ENCODE measurements at places on chromosomes 16 and 17. TPM values are rescaled to one million over a fixed set of nuclear protein-coding genes. Genes with fewer than 3 reads are reported as not detected.

- no peak for DNase-seq
Observed at GRCh38 chr16:72473631-72474030, 301.7 kb upstream of the PMFBP1 start.

- DNase-seq, result no peak
Observed at GRCh38 chr17:47414612-47415011, 90.9 kb downstream of the EFCAB13 start.

DNA sequence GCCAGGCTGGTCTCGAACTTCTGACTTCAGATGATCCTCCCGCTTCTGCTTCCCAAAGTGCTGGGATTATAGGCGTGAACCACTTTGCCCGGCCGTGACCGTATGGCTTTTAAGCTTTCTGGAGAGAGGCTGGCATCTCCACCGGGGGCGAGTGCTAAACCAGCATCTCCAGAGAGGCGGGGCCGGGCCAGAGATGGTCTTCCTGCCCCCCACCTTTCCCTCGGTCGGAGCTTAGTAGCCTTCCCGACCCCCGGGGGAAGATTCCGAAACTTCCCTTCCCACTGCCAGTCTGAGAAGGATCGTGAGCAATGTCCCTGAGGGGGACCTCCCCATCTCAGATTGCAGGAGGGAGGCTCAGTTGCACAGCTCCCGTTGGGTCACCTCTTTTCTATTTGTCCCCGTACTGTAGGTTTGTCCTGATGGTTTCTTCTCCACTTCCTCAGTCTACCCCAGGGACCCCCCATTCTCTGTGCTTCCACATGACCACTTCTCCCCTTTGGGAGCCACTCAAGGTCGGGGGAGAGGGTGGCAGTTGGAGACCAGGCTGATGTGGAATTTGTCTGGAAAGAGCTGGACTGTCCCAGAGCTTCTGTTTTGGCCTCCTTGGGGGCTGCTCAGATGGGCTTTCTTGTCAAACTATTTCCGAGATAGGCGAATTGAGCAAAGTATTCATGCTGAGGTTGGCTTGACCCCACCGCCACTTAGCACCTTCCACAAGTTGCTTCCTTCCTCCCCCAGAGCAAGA, 18.2 kb downstream of the IGF2BP1 start:
- DNase-seq, result no peak

- peak; percentile 73 for DNase-seq
Observed at GRCh38 chr16:62363501-62363900, 327.3 kb upstream of the CDH8 start.

DNA sequence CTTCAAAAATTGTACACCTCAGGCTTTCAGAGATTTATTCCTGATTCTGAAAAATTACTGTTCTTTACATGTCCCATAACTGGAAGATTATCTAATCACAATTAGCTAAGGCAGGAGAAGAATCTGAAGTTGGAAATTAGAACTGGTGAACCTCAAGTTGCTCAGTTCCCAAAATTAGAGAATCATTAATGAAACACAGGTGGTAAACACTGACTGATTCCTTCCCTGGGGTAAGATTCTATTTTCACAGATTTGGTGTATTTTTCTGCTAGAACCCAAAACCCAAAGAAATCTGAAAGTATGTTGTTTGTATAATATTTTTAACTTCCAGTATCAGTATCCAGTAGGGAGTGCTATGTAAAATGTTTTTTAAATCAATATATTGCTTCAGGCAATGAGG, 25.7 kb downstream of the PHKB start:
- no peak for DNase-seq

GRCh38 chr17:19347323-19348080, 15.0 kb downstream of the B9D1 start:
- DNase-seq, result no peak

GRCh38 chr16:70745536-70746025, 55.4 kb downstream of the VAC14 start:
- no peak for DNase-seq

GRCh38 chr17:57451191-57451590, 194.9 kb downstream of the MSI2 start:
- DNase-seq, result no peak

GRCh38 chr16:25317732-25318316, 60.2 kb upstream of the ZKSCAN2 start:
- DNase-seq, result no peak

GRCh38 chr16:69941251-69942098, 9.7 kb upstream of the CLEC18A start:
- no peak for DNase-seq

GRCh38 chr16:26102369-26102768, 410.6 kb downstream of the HS3ST4 start:
- no peak for DNase-seq

GRCh38 chr17:7588553-7589203, 1.2 kb downstream of the SOX15 start:
- DNase-seq, result no peak

GRCh38 chr17:14581186-14581830, 280.4 kb downstream of the HS3ST3B1 start:
- peak; percentile 34 for DNase-seq

DNA sequence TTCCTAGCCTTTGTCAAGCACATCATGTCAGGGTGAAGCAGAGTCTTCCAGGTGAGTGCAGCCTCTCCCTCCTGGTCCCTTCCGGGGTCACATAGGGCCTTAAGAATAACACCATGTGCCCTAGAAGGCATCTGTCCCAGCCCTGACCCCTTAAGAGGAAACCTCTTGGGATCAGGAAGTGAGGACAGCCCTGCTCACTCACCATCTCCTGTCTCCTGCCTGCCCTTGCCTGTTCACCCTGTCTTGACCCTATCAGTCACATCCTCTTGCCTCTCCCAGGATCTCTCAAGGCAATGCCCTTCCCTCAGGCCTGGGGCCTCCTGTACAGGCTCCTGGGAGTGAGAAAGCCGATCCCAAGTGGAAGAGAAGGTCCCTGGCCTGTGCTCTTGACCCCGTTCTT, 13.9 kb downstream of the MYL4 start:
- DNase-seq, result no peak

GRCh38 chr16:25512041-25512440, 179.7 kb upstream of the HS3ST4 start:
- no peak for DNase-seq

- peak; percentile 88 for DNase-seq
Observed at GRCh38 chr17:4949321-4950074, 1.2 kb upstream of the PFN1 start.

DNA sequence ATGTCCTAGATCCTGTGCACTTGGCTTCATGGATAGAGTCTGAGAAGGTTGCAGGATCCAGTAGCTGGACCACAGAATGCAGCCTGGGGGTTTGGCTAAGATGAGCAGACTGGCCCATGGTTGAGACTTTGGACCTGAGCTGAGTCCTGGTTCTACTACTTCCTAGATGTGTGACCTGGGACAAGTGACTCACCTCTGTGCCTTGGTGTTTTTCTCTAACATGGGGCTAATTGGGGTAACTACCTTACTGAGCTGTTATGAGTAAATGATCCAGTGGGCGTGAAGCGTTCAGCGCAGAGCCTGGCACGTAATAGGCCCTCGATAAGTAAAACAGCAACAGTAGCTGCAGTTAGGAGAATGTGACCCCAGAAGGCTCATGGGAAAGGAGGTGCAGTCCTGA, 38.8 kb downstream of the SNX20 start:
- DNase-seq, result no peak

DNA sequence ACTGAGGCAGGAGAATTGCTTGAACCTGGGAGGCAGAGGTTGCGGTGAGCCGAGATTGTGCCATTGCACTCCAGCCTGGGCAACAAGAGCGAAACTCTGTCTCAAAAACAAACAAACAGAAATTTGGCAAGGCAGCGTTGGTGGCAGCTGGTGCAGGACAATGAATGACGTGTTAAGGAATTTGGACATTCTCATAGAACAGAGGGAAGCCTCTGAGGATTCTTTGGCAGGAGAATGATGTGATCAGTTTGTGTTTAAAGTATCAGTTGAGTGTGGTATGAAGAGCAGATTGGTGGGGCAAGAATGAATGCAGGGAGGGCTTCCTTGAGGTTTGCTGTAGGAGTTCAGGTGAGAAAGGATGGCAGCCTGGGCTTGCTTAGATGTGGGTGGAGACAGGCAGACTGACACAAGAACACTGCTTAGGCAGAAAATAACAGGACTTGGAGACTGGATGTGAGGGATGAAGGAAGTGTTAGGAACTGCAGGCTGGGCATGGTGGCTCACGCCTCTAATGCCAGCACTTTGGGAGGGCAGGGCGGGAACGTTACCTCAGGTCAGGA, 4.8 kb downstream of the CYB5D2 start:
- DNase-seq, result no peak

GRCh38 chr17:68197997-68198930, 49.6 kb upstream of the AMZ2 start:
- peak; percentile 16 for DNase-seq

DNA sequence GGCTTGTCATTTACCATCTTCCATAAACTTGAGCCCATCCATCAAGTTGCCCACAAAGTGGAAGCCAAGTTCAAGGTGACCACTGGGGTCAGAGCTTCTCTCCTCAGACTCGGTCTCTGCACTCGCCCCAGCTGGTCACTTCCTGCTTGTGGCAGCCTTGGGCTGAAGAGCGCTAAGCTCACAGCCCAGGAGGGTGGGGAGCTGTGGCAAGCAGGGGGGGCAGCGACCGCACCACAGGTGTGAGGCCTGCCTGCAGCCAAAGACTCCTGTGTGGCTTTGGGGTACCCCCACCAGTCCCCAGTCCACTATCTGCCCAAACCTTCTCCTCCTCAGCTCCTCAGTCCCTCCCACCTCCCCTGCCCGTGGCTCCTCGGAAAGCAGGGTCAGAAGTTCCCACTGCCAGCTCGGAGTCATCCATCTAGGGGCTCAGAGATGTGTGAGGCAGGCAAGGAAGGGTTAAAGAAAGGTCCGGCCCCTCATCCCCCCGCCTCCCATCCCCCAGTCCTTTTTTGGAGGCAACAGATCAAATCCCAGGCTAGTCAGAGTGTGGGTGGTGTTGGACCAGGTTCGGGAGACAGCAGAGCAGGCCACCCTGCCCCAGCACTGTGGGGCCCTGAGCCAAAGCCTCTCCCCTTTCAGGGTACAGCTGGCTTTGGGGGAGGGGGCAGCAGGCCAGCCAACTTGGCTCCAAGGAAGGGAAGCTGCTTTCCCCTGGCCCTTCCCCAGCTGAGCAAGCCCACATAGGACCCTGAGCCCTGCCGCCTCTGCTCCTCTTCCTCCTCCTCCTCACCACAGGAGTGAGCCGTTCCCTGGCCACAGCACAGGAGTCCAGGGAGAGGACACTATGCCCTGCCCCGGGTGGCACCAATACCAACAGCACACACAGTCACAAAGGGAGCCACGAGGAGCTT, 3.2 kb downstream of the CSF3 start:
- peak; percentile 68 for DNase-seq

DNA sequence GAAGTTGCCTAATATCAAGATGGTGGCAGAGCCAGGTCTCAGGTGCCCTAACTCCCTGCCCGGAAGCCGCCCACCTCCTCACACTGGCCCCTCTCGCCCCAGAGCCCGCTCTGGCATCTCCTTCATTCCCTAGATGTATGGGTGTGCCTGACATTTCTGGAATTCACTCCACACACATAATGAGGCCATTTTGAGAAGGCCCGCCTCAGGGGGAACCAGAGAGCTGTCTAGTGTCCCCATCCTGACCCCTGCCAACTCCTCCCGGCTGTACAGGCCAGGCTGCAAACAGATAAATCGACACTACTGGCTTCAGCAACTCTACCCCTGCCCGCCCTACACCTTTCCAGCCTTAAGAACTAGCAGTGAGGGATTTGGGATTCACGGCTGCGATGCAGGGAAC, 7.7 kb downstream of the WNT3 start:
- DNase-seq, result no peak

GRCh38 chr17:7915179-7915610, 894 bp downstream of the RNF227 start:
- no peak for DNase-seq

Gene PRAC1
- not detected for total RNA-seq

Gene CSH1
- total RNA-seq, result not detected

Gene NTN3
- total RNA-seq, result 1.7 TPM

Gene ZNF287
- 14.5 TPM for total RNA-seq

Gene TM4SF5
- not detected for total RNA-seq

Gene TOM1L2
- total RNA-seq, result 6.5 TPM

Gene CDH13
- 3.0 TPM for total RNA-seq

Gene KRTAP3-2
- total RNA-seq, result not detected

Gene MT3
- total RNA-seq, result not detected

Gene MAPK8IP3
- 28.5 TPM for total RNA-seq

Gene TP53TG3D
- not detected for total RNA-seq

Gene PPP1R9B
- 12.0 TPM for total RNA-seq

All from neural progenitor cell (in vitro differentiated cells).